ENCODE measurements at places on chromosomes 4 and X.
A peak's percentile ranks its signal among the peaks of the same experiment; 100 is the strongest.

DNA sequence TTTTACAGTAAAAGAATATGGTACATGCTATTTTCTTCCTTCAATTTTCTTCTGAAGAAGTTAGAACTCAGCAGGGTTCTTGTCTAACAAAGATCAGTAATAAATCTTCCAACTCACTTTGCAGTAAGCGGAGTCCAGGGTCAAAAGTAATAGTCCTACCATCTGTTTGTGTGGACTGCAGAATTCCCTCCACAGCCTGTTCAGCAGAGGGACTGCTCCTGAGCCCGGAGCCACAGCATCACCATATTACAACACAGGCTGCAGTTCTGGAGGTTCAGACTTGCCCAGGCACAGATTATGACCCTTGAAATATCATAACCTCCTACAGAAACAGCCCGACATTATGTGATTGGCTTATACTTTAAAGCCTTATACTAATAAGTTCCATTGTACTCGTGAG is 10.3 kb downstream of the FHDC1 start:
- no peak for DNase-seq

GRCh38 chr4:105966051-105966450 is 70.8 kb downstream of the NPNT start:
- DNase-seq = no peak

GRCh38 chr4:157806184-157806583 is 366.6 kb downstream of the GASK1B start:
- DNase-seq = no peak

DNA sequence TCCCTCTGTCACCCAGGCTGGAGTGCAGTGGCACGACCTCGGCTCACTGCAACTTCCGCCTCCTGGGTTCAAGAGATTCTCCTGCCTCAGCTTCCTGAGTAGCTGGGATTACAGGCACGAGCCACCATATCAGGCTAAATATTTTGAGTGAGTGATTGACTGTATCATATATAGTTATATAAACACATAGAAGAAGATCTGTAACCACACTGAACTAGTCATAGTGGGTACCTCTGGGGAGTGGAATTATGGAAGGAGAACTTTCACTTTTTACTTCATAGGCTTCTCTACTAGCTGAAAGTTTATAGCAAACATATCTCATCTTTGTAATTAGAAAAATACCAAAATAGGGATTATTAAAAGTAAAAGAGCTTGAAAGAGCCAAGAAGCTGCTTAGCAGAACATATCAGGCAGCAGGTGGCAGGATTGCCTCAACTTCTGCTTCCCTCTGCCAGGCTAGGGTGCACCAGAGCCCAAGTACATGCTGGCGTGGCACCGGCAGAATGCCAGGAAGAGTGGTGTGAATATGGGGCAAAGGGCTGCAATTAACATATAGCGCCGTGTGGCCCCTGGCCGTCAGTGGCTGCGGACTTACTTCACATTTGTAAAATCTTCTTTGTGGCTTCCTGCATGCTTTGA is 39.5 kb upstream of the CD40LG start:
- no peak for DNase-seq

- DNase-seq = peak; percentile 90
Measured at GRCh38 chrX:28920153-28920943, 333.1 kb downstream of the IL1RAPL1 start.

DNA sequence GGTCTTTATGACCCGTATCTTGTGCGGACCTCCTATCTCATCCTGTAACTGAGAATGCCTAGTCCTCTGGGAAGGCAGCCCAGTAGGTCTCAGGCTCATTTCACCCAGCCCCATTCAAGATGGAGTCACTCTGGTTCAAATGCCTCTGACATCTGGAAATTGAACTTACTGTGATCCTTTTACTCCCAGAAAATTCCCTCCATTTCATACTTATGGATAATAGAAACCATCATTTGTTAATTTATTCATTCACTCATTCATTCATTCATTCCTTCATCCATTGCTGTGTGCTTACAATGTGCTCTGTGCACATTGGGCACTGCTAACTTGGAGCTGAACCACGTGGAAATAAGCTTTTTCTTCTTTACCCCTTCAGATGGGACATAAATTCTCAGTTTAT is 9.2 kb upstream of the ATP6AP2 start:
- DNase-seq = no peak

DNA sequence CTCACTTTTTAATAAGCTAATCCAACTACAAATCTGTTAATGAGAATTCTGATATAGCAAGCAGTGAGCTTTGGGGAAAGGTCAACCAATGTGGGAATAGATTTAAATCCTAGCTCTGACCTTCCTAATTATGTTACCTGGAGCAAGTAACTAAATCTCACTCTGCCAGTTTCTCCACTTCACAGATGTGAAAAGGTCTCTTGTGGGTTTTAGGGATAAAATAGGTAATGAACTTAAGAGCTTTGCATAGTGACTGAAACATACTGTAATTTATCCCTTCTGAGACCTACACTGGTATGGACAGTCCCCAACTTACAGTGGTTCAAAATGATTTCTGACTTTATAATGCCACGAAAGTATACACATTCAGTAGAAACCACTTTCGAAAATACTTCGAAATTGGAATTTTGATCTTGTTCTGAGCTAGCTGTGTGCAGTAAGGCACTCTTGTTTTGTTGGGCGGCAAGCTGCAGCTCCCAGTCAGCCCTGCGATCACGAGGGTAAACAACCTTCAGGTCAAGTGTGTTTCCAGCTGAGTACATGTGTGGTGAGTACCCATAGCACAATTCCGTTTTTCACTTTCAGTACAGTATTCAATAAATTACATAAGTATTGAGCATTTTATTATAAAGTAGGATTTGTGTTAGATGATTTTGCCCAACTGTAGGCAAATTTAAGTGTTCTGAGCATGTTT is 93.7 kb downstream of the ADGRL3 start:
- DNase-seq = peak; percentile 1

DNA sequence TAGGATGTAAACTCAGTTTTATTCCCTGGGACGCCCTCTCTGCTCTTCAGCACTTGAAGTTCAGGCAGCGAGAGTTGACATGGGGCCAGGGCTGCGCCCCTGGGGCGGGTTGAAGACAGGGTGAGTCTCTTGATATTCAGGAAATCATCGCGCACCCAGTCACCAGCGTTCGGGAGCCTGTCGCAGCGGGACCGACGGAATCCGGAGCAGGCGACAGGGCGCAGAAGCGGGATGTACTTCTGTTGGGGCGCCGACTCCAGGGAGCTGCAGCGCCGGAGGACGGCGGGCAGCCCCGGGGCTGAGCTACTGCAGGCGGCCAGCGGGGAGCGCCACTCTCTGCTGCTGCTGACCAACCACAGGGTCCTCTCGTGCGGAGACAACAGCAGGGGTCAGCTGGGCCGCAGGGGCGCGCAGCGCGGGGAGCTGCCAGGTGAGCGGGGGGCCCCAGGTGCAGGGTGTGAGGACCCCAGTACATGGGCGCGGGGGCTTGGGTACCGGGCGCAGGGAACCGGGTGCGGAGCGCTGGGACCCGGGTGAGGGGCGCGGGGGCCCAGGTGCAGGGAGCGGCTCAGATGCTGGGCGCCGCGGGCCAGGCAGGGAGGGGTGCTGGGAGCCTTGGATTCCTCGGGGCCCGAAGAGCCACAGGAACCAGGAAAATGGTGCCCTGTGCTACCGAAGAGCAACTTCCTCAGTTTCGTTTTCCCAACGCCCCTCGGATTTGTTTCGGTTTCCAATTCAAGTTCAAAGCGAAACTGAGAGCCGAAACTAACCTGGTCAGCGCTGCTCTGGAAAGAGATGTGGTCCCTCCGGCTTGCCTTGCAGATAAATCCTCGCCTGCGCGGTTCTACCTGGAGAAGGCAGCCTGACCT is at the start of gene HERC6:
HERC6 (plus strand) TSS at position 162 of the 869 bp plus-strand sequence; CDS start at position 232, 70 bp downstream.
- DNase-seq = peak; percentile 51

GRCh38 chr4:76902233-76902890 is 4.4 kb upstream of the SOWAHB start:
- DNase-seq = no peak

DNA sequence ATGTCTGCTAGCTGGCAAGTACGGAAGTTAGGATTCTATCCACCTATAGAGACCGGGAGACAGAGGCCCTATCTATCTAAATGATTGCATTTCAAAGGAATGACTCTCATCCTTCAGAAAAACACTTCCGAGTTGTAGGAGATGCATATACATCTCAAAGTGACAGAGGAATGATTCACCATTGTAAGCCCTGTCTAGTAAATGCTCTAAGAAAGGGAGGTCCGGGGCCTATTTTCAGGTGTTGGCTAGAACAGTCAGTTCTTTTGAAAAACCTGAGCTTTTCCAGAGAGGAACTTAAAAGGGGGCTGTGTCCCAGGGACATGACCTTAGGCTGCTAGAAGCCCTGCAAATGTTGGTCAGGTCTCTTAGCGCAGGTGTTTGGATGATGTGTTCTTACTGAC is 262.9 kb upstream of the IL1RAPL1 start:
- DNase-seq = no peak

DNA sequence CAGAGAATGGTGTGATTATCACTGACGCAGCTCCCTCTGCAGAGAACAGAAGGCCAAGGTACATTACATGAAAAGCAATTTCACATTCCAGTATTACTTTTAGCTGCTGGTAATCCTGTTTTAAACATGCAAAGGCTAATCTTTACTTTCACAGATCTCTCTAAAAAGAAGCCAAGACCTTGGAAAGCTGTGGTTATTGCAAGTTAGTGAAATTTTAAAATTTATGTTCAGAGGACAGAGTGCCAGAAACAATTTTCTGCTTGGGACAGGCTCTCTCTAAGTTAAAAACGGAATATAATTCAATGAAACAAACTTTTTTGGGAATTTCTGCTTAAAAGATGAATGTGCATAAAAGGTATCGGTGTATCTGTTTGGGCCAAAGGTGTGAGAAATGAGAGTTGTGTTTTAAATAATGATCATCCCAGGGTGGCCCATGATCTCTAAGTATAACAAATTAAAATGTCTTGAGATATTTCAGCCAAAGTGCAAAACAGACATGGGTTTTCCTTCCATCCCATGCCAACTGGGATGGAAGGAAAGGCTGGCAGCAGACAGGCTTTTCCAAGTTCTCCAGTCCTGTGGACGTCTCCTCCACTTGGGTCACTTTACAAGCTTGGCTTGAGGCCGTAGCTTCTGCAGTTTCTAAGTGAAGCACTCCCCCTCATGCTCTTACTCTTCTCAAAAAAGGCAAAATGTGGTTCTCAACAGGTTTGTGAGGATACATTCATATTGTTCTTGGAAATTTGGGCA is 118.0 kb downstream of the DRD5 start:
- DNase-seq = no peak

- DNase-seq = no peak
Measured at GRCh38 chr4:124749421-124749820, 36.9 kb upstream of the ANKRD50 start.

GRCh38 chr4:16694173-16694883 is 204.1 kb downstream of the LDB2 start:
- no peak for DNase-seq

GRCh38 chrX:123085311-123085940 is 98.7 kb upstream of the GRIA3 start:
- DNase-seq = no peak

DNA sequence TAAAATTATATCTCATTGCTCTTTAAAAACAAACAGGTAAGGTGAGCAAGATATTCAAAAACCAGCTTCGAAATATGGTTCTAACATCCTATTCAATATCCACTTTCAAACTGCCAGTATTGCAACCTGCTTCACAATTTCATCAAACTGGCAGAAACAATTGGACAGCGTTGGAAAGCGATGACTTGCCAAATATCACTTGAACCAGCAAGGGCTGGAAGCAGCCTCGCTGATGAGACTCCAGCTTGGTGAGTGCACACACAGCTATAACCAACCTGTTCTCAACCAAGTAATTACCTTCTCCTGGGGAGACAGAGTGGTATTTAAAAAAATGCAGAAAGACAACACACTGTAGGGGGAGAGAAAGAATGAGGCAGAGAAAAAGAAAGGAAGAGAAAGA is 155.8 kb upstream of the RAI2 start:
- DNase-seq = no peak

DNA sequence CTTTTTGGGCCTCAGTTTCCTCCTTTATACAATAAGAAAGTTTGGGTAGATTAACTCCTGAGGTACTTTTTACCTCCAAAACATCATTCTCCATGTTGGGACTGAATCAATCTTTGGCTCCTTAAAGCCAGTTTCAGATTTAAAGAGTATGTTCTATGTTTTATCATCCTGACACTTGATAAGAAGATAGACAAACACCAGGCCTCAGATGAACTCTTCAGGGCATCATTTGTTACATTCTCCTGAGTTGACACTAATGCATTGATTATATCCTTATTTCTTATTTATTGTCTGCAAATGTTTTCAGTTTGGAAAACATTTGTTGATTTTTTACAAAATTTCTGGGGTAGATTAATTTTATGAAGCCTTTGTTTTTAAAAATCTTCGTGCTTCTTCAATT is 102.7 kb upstream of the CCSER1 start:
- DNase-seq = no peak

- no peak for DNase-seq
Measured at GRCh38 chr4:188722911-188723310, 583.7 kb downstream of the TRIML1 start.

GRCh38 chr4:172962564-172963353 is 205.9 kb upstream of the GALNT7 start:
- peak; percentile 1 for DNase-seq

DNA sequence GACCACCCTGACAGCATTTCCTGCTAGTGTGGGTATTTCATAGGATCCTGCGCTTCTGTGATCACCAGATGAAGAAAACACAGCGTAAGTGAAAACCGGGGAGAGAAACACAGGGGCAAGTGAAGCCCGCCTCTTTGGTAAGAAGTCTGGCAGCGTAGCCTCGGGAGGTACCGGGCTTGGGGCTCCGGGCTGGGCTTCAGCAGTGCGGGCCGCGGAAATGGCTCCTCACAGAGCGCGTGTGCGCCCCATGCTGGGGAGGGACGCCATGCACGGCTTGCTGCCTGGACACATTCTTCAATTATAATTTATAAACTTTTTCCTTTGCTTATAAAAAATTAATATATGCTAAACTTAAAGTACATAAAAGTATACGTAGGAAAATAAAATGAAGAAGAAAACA is 151.5 kb downstream of the AFAP1 start:
- DNase-seq = no peak

- peak; percentile 17 for DNase-seq
Measured at GRCh38 chrX:19799319-19800182, 87.8 kb downstream of the SH3KBP1 start.

GRCh38 chr4:115515366-115515765 is 401.9 kb upstream of the NDST4 start:
- no peak for DNase-seq

DNA sequence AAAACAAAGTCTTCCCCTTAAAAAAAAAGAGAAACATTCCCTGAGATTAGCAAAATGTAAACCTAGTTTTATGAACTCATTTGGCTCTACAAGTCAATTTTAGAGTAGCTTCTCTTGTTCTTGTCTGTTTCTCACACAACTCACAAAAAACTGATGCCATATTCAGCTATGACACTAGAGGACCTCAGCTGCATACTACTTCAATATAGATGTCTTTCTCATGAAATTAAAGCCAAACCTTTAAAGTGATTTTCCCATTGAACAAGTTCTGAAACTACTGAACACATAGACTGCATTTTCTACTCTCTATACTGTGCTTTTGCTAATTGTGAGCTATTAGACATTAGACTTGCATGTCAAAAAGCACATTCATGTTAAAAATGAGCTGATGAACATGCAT is 49.8 kb downstream of the TBCK start:
- DNase-seq = no peak
